ENCODE measurements at places on chromosomes 11 and 22.

- no peak for DNase-seq
Measured at GRCh38 chr22:49613511-49614270, 214.0 kb downstream of the BRD1 start.

DNA sequence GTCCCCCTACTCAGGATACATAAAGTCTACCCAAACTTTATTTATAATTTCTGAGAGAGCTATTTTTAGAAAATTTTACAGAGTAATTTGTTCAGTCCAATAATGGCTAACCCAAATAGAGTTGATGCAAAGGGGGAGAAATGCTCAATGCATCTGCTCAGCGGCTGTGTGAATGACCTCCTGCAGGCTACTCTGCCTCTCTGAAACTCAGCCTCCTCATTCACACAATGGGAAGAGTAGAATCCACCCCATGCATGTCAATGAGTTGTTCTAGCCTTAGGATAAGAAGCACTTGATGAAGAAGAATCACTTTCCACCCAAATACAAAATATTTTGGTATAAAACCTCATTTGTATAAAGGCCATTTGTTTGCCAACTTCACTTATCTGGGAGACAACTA lies 1204.0 kb downstream of the LRRC4C start:
- no peak for DNase-seq

DNA sequence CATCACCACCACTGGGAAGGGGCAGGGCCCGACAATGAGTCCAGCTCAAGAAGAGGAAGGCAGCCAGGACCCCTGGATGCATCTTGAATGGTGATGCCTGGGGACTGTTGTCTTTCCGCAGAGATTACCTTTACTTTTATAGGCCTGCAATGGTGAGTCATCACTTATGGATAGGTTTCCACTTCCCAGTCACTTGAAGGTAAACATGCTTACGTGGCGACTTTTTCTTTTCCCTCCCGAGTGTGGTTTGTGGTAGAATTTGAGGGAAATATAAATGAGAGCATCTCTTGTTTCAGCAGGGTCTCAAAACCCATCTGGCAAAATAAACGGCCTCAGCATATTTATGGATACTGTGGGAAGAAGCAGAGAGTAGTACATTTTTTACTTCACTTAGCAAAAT lies at the start of gene MMP13:
TSS of gene MMP13 (minus strand) at position 109 of the 400 bp plus-strand sequence. CDS start at position 82, 27 bp downstream.
- DNase-seq: no peak

DNA sequence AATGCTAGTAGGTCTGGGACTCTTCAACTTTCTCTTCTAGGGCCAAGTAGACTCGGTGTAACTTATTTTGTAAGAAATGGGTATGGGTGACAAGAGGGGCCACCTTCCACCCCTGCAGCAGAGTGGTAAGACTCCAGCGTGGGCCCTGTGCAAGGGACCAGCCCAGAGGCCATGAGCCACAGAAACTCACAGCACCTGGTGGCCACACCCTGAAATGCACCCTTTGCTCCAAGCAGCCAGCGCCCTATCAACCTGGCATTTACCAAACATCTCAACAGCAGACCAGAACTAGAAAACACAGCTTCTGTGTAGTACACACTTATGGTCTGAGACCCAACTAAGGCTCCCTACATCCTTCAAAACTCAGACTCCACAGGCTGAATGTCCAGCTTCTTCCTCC lies 5.7 kb downstream of the CDCA5 start:
- DNase-seq: peak; percentile 62

GRCh38 chr11:72451831-72452376 lies 17.6 kb upstream of the CLPB start:
- DNase-seq: no peak

DNA sequence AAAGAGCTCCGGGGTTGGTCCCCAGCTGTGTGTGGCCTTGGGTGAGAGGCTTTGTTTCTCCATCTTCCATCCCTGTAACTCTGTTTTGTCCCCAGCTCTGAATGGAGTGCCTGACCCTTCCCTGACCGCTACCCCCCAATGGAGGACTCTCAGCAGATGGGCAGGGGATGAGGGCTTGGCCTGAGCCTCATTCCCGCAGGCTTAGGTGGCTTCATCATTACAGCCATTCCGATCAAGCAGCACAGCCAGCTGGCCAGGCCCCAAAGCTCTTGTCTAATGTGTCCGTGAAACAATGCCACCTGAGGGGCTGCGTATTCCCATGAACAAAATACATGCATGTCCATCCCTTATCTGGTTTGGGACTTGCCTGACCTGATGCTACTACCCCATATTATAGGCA lies 3.9 kb upstream of the CDC42EP2 start:
- no peak for DNase-seq

DNA sequence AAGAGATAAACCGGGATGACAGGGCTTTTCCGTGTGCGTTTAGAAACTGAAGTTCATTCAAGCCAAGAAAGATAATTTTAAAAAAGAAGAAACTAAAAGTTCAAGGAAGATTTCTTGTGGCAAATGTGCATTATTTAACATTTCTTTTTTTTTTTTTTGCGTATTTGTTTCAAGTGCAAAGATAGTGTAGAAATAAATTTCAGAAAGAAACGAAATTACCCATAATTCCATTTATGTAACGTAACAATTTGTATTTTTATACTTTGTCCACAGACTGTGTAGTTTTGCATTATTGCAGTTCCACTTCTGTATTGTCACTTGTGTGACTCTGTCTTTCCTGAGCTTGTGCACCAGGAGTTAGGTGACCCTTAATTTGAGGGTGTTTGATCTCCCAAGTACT lies 24.0 kb downstream of the SNAP29 start:
- no peak for DNase-seq

- no peak for DNase-seq
Measured at GRCh38 chr11:77126156-77126775, 1.8 kb upstream of the MYO7A start.

DNA sequence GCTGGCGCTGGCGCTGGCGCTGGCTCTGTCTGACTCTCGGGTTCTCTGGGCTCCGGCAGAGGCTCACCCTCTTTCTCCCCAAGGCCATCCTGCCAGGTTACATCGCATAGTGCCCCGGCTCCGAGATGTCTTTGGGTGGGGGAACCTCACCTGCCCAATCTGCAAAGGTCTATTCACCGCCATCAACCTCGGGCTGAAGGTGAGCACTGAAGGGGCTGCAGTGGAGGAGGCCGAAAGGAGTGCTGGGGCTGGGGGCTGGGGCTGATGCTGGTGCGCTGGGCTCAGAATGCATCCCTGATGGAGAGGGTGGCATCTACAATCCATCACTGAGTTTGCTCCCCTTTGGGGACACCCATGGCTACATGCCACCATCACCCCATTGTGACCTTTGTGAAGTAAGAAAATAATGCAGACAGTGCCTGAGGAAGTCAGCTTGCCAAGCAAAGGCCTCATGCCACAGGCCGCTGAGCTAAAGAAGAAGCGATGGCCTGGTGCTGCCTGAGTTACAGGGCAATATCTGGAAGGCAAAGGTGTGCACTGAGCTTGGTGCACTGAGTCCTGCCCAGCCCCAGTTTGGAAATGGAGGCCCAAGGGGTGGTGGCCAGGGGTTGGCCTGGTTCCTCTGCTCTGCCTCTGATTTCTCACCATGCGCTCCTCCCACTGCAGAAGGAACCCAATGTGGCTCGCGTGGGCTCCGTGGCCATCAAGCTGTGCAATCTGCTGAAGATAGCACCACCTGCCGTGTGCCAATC lies 620 bp downstream of the SMPD1 start:
- DNase-seq: no peak

DNA sequence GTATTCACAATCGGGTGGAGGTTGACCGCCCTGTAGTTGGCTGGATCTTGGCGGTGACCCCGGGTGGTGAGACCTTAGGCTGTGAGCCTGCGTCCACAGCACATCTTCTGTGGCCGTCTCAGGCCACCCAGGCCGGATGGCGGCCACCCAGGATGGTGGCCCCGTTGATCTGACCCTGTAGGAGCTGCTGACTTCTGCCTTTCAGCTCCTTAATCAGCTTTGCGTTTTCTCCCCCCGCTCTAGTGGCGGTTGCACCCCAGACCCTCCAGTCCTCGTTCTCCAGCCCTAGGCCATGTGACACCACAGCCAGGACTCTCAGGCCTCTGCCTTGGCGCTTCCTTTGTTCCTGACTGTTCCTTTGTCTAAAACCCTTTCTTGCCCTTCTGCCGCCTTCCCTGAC lies 244.0 kb downstream of the TBC1D22A start:
- no peak for DNase-seq

DNA sequence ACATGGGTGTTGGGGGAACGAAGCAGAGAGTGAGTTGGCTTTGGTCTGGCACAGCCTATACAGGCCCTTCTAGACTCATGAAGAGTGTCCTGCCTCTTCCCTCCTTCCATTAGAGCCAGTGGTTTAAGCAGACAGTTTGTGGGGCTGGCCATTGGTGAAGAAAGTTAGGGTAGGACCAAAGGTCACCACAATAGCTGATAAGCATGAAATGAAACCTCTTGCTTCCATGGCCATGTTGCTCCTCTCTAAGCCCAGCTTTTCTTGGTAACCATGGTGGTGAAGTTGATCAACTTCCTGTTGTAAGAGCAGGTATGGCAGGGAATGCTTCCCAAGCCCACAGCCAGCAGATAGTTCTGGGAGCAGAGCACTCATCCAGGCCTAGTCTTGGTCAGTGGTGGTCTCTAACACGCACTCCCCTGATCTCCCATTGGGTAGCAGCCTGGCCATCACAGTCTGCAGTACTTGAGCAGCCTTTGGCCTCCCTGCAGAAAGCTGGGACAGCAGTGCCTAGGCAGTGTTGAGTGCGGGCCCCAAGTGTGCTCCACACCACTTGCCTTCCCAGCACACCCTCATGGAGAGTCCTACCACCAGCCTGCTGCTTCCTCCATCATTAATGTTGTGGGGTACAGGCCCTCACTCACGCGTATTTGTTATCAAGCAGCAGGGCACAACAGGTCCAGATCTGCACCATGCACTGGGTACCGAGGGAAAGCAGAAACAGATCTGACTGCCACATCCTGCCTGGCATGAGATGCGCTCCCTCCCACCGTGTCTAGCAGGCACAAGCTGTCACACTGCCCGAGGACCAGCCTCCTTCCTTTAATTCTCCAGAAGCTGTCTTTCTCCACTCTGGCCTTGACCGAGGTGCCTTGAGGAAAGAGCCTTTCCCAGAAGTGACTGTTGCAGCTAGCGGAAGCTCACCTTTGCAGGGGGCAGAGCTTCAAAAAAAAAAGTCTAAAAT lies 65.8 kb upstream of the SUSD2 start:
- DNase-seq: no peak

GRCh38 chr11:62398011-62398994 lies 20.5 kb upstream of the SCGB1A1 start:
- no peak for DNase-seq

GRCh38 chr11:16873289-16873688 lies 134.8 kb downstream of the C11orf58 start:
- DNase-seq: no peak

DNA sequence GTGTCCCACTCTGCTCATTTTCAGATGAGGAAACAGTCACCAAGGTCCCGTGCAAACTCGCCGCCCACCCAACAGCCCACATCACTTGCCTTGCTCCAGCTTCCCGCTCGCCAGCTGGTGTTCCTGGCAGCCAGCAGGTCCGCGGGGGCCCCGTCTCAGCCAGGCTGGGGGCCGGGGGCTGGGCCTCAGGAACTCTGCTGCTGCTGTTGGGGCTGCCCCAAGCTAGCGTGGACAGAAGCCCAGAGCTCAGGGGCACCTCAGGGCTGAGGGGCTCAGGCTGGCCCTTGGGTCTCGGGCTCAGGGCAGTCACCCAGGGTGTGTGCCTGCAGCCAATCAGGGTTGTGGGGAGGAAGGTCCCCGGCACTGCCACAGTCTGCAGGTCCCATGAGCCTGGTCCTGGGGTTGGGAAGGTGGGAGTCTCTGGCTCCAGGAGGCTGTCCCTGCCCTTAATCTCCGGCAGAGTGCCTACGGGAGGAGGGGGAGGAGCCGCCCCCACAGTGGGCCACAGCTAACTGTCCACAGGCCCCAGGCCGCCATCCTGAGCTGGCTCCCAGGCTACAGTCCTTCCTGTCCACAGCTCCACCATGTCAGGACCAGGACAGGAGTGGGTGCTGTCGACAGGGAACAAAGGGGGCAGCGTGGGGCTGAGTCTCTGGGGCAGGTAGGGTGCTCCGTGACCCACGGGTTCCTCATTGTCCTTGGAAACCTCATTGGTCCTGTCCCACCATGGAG lies 65.2 kb downstream of the ARFGAP3 start:
- DNase-seq: no peak

DNA sequence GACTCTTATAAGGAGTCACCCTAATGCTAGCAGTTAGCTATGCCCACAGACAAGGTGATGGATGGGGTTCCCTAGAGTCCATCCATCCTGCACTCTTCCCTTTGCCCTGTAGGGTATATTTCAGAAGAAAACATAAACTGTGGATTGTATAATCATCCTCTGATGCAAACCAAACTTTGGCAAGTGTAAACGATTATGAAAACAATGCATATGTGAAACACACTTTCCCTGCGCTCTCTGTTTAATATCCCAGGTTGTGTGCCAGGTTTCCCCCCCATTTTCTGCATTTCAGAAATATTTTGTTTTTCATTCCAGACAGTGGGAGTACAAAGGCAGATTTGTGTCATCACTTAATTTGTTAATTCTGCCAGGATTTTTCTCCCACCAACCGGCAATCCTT lies 110.0 kb downstream of the LDLRAD3 start:
- DNase-seq: no peak

GRCh38 chr11:62882431-62882749 lies 1.7 kb downstream of the SLC3A2 start:
- DNase-seq: no peak

- DNase-seq: no peak
Measured at GRCh38 chr11:127411283-127411682, 410.7 kb upstream of the KIRREL3 start.

- no peak for DNase-seq
Measured at GRCh38 chr11:104076455-104076854, 40.0 kb downstream of the DDI1 start.

DNA sequence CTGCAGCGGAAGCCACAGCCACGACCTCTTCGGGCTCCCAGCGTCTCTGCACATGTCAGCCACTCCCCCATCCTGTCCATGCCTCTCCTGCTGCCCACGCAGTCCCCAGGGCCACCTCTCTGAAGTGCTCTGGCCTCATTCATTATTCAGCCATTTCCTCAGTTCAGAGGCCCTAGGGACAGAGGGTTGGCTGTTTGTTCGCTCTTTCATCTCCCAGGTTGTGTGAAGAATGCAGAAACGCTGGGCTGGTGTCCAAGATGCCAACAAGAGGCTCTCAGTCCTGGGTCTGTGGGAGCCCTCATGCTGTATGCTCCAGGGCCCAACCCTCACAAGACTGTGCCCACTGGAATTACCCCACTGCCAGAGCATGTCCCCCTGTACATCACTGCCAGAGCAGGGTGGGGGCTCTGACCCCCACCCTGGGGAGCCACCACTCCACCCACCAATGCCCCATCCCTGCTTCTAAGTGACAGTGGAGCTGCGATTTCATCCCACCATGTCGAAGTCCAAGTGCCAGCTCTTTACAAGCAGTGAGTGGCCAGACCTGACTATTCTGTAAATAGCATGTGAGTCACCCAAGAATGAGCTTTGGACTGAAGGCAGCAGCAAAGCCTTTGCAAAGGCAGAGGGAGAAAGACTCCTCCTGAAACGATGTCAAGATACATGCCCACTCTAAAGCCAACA lies 209.6 kb downstream of the BUD13 start:
- DNase-seq: no peak

- no peak for DNase-seq
Measured at GRCh38 chr11:86469491-86470388, 95.1 kb downstream of the CCDC81 start.
